Activated CD8-positive, alpha-beta memory T cell treated with anti-CD3 and anti-CD28 coated beads for 1 hour (primary cell): ENCODE measurements at places on chromosomes 5 and 9.

DNA sequence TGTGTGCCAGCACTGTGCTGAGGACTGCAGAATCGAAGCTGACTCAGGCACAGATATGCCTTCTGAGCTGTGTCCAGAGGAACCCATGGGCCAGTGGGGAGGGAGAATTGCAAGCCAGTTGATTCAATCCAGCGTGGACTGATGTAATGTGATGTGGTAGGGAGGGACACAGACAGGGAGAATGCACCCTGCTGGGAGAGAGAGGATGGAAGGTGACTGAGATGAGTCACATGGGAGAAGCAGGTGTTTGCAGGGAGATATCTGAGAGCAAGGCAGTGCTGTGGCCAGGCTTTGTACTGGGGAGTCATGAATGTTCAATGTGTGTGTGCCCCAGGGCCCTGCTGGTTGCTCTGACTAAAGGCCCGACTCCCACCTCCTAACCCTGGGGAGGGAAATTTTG lies 75.7 kb downstream of the IRX1 start:
- DNase-seq = no peak

DNA sequence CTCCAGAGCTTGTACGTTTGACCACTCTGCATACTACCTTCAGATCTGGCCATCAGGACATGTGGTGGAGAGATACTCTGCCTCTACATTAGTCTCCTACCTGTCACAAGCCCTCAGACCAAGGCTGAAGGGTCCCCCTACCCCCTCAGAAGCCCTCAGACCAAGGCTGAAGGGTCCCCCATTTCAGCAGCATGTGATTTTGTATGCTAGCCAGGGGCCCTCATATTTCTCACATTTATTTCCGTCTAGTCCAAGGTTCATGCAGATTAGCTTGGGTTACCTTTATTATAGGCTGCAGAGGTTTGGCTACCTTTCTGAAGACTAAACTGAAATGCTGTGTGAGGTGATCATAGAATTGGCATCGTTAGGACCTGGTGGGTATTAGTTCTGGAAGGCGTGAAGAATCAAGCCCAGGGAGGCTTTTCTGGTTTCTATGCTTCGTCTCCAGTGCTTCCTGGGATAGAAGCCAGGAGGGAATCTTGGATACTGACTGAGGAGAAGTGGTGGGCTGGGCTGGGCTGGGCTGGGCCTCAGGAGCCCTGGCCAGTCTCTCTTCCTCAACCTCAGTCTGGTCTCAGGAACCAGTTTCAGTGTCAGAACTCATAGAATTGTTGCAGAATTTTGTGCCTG lies 2.8 kb downstream of the SMIM32 start:
- no peak for DNase-seq

DNA sequence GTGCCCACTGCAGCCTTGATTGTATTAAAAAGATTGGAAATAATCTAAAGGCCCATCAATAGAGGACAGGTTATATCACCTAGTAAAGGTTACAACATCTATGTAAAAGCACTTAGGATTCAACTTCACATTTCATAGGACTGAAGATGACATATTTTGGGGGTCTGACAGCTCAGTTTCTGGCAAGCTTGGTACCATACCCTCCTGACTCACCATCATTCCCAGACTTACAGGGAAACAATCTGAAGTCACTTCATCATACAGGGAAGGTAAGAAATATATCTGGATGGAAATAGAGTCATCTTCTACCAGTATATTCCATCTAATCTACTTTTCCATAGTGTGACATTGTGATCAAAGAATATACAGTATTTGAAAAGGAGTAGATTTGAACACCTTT lies 28.8 kb upstream of the DAB2 start:
- no peak for DNase-seq

GRCh38 chr9:108150736-108151586 lies 661.4 kb upstream of the KLF4 start:
- DNase-seq = no peak

GRCh38 chr5:37831821-37832534 lies 7.9 kb downstream of the GDNF start:
- DNase-seq = no peak

DNA sequence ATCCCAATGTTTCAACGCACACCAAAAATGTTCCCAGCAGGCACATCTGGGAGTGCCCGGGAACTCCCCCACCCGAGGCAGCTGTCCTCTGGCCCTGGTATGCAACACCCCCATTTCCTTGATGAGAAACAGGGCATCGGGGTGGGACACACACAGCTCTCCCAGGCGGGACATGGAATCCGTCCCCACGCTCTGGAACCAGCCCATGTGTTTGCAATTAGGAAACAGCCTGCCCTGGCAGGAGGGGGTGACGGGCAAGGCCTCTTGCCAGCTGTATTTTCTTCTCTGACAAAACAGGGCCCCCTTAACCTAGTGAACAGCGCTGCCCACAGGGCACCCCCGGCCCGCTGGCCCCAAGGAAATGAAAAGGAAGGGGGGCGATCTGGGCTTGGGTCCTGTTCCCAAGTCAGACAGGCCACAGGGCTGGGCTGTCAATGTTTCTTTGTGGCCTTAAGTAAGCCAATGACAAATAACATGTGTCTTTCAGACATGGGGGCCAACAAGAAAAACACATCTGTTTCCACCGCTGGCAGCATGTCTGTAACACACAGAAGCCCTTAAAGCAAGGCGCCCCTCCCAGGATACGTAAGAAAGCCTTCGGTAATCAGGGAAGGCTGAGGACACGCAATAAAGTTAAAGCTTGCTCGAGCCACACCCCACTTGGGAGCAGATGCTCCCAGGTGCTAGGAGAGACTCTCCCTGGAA lies 125.3 kb downstream of the ROR2 start:
- no peak for DNase-seq

DNA sequence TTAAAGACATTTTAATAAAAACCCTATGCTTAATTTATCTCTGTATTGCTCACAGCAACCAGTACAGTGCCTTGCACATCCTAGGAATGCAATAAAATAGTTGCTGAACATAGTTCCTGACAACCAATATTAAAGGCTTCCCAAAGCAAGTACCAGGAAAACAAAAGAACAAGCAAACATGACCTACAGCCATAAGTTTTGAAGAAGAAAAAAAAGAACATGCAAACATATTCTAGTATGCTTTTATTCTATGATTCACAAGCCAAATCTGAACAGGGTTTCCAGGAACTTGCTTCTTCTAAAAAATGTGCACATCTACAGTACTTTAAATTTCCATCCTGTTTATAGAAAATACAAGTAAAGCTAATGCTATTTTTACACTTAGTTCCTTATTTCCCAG lies 4.5 kb downstream of the CEMIP2 start:
- no peak for DNase-seq

DNA sequence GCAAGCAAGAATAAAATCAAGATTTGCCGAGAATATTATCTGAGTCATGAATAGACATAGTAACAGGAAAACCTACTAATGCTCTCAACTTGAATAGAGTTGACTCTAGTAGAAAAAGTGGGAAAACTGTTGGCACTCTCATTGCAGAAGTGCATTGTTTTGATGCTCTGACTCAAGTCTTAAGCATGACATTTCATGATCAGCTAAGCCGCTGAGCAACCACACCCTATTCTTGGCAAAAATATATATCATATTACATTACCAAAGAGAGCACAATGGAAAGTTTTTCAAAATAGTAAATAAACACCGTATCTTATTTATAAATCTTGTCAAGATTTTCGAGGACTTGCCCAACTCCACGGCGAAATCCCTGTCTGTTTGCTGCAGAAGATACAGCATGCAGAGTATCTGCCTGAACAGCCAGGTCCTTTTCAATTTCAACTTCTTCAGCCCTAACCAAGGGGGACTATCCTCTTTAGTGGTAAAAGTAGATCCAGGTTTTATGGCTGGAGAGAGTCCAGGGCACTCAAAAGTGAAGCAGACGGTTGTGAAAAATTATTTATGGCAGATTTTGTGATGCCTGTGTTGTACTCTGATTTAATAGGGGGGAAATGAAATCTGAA lies 13.9 kb upstream of the ADAMTSL1 start:
- DNase-seq = no peak

GRCh38 chr5:10854506-10855277 lies 93.7 kb upstream of the DAP start:
- DNase-seq = no peak

DNA sequence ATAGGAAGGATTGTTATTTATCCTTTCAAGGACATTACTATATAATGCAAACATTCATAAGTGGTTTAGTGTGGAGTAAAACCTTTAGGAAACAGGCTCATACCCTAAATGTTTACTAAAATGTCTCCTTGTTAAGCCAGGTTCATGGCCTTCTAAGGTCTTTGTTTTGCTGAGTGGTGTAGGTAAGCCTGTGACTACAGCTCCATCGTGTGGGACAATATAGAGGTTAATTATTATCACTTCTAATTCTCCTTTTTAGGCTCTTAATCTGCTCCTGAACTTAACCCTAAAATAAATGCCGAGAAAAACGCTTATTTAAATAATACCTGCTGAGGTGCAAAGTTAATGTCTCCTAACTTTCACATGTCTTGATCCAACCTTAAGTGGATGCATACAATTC lies 43.8 kb downstream of the SPINK5 start:
- no peak for DNase-seq

DNA sequence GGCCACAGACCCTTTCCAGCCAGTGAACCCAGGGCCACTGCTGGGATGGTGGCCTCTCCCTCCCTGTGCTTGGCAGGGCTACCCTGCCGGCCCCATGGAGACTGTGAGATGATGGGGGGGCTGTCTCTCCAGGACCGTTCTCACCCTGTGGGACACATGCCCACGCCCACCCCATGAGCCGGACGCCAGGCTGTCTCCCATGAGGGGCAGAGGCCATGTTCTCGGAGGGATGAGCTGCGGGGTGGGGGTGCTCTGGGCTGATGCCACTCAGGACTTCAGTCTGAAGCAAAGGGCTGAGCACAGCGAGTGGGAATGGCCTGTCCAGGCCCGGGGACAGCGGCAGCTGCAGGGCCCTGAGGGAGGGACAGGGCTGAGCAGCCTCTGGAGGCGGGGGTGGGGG lies 88.9 kb downstream of the KCNT1 start:
- no peak for DNase-seq

GRCh38 chr9:133103183-133103986 lies 17.7 kb downstream of the RALGDS start:
- DNase-seq = no peak

DNA sequence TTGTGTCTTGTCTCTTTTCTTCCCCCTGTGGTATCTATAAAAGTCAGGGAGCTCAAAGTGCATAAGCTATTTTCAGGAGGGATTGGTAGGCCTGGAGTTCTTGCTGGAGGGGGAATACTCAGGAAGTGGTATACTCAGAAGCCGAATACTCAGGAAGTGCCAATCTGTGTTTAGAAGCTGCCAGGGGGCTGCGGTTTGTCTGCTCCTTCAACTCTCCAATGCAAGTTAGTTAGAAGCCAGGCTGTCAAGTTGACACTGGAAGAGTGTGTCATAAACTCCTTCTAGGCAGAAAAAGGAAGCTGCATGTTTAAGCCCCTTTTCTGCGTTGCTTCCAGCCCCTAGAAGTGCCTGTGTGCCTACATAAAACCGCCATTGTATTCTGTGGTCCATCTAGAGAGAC lies 366.5 kb downstream of the TAF11L14 start:
- DNase-seq = no peak

- no peak for DNase-seq
Observed at GRCh38 chr5:139022528-139022927, 147.4 kb upstream of the LRRTM2 start.
